ENCODE measurements at places on chromosomes 7 and 10. TPM values are rescaled to one million over a fixed set of nuclear protein-coding genes. Genes with fewer than 3 reads are reported as not detected.

GRCh38 chr7:41885748-41886147, 182.9 kb upstream of the INHBA start:
- no peak for DNase-seq

Gene GPR158
- 0.06 TPM for total RNA-seq

DNA sequence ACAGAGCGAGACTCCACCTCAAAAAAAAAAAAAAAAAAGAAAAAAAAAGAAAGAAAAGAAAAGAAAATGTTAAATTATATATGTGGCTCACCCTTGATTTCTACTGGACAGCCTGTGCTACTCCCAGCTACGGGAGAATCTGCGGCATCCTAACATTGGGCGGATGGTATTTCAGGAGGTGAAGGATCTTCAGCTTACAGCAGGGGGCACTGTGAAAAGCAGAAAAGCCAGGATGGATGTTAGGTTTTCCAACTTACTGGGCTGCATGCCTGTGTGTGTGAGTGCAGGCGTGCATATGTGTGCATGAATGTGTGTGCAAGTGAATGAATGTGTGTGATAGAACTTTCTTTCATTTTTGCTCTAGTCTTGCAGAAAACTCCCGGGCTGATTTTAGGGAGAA, 1066.5 kb downstream of the TYW1 start:
- DNase-seq = no peak

GRCh38 chr7:99497766-99498545, 2.1 kb downstream of the ZNF394 start:
- DNase-seq = no peak

Gene PLEKHS1
- not detected for total RNA-seq

Gene OR2A14
- not detected for total RNA-seq

Gene NRP1
- total RNA-seq = 11.6 TPM

GRCh38 chr10:71981876-71982230, 17.7 kb downstream of the CHST3 start:
- DNase-seq = no peak

DNA sequence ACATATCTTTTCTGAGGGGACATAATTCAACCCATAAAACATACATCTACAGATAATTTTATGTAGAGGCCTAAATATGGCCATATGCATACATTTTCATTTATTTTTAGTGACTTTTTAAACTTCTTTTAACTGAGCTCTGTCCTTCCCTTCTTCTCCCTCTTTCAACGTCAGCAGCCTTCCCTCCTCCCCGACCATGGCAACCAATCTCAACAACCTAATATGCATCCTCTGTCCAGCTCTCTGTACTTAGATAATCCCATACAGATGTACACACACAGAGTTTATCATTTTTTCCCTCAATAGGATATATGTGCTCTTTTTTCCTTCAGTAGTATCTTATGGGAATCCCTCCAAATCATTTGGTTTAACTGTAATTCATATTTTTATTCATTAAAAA, 94.3 kb downstream of the CCDC71L start:
- DNase-seq = no peak

- DNase-seq = no peak
Measured at GRCh38 chr10:23469596-23470237, 30.8 kb downstream of the OTUD1 start.

DNA sequence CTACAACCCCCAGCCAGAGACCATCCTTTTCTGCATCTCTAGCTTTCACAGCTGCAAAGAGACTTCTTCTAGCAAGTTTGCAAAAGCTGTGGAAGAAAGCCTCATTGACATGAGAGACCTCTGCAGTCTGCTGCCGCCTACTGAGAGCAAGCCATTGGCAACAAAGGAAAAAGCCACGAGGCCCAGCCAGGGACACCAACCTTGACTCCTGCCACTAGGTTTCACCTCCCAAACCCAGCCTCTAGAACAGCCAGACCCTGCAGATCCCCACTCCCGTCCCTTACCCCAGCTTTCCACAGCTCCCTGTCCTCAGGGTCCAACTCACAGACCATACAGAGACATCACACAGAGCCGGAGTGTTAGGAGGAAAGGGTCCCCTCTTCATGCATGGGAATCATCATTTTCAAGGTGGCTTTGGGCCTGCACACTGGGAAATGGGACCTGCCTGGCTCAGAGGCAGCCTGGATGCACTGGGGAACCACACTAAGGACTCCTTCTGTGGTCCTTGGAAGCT, 14.6 kb upstream of the C10orf53 start:
- DNase-seq = no peak

GRCh38 chr10:96422525-96422924, 63.7 kb upstream of the OPALIN start:
- no peak for DNase-seq

Gene AGAP6
- 7.8 TPM for total RNA-seq

GRCh38 chr7:90483251-90483650, 13.8 kb downstream of the PTTG1IP2 start:
- DNase-seq = no peak
